ENCODE measurements at places on chromosomes 12 and 14. TPM values are rescaled to one million over a fixed set of nuclear protein-coding genes. Genes with fewer than 3 reads are reported as not detected.

DNA sequence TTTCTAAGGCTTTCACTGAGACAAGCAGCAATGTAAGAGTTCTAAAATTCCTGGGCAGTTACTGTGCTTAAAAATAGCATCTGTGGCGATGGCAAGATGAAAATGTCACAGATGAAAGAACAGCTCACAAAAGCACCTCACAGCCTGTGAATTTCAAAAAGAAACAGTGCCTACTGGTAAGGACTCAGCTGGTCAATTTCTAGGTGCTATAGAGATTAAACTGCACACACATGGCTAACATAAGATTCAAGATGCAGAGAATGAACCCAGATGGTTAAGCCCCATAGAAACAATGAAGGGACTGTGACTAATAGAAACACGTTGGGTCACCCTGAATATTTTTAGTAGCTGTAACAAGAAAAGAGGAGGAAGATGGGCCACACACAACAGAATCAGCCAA, 12.0 kb upstream of the IL26 start:
- no peak for DNase-seq

- DNase-seq = no peak
Observed at GRCh38 chr12:114397978-114398881, 7.7 kb downstream of the TBX5 start.

DNA sequence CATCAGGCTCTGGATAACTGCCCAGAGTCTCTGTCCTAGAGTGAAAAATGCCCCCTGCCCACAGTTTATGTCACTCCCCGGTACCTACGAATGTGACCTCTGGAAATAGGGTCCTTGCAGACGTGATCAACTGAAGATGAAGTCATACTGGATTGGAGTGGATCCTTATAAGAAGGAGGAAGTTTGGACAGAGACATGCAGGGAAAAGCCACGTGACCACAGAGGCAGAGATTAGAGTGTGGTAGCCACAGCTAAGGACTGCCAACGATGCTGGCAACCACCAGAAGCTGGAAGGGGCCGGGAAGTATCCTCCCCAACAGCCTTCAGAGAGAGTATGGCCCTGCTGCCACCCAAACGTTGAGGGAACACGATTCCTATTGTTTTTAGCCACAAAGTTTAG, 101.2 kb upstream of the NCOR2 start:
- DNase-seq = no peak

DNA sequence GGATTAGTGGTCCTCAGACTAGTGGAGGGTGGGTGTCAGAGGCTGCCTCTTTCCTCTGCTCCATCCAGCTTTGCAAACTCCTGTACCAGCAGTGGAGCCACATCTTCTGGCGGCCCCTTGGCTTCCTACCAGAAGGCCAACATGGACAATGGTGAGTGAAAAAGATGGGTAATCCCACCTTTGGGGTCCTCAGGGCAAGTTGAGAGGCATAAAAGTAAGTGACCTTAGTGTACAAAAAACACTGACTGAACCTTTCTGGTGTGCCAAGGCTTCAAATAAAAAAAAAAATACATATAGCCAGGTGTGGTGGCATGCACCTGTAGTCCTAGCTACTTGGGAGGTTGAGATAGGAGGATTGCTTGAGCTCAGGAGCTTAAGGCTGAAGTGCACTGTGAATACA, 9.2 kb upstream of the PIP4K2C start:
- no peak for DNase-seq

DNA sequence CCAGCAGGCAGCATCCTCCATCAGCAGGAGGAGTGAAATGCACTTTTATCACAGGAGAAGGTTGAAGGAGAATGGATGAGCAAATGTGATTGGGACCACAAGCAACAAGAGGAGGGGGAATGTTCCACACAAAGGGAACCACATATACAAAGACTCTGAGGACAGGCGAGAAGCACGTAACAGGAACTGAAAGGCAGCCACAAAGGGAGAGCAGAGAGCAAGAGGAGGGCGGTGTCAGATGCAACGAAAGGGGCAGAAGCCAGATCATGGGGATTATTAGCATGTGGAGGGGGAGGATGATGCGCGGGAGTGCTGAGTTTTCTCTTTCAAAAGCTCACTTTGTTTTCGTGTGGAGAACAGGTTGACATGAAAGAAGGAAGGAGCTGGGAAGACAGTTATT, 241.1 kb downstream of the SPTSSA start:
- DNase-seq = no peak

- no peak for DNase-seq
Observed at GRCh38 chr12:26278266-26278665, 82.9 kb downstream of the SSPN start.

Gene BATF
- total RNA-seq = not detected

- DNase-seq = no peak
Observed at GRCh38 chr14:93073910-93074769, 41.6 kb downstream of the ITPK1 start.

DNA sequence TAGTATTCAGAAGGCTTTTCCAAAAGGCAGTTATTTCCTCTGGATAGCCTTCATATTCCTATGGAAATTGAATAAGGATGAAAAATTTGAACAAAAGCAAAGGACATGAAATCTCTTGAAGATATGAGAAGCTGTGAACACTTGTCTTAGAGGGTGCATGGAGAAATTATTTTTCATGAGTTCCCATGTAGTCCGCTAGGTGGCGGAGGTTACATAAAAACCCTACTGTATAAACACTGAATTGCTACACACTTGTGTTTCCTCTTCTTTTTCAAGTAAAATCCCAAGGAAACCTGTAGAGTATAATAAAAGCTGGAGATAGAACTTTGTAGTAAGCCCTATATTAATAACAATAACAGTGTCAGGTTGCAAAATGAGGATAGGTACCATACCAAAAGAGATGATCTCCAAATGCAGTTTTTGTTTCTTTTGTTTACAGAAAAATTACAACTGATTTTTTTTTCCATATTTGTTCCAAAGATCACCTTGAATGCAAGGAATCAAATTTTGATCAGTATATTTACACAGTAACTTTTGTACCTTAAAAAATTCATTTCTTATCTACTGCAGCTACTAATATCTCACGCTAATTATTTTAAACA, 37.8 kb upstream of the OR4E1 start:
- DNase-seq = peak; percentile 37

Gene RIPK3
- 2.6 TPM for total RNA-seq

GRCh38 chr14:74685921-74686678, 26.8 kb downstream of the AREL1 start:
- DNase-seq = no peak

DNA sequence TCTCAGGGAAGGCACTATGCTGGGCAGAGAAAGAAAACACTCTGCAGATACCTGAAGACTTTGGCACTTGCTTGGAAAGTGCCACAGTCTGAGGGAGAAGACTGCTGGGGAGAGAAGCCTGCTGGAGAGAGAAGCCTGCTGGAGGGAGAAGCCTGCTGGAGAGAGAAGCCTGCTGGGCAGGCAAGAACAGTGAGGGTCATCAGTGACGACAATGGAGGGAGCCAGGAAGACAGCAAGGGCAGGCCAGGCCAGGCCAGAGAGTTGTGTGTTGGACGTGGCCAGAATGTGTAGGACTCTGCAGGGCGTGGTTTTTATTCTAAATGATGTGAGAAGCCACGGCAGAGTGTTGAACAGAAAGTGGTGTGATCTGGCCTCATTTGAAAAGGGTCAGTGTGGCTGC, 185.3 kb upstream of the ABCD2 start:
- no peak for DNase-seq

- DNase-seq = no peak
Observed at GRCh38 chr14:64591809-64592208, 42.0 kb downstream of the PPP1R36 start.

DNA sequence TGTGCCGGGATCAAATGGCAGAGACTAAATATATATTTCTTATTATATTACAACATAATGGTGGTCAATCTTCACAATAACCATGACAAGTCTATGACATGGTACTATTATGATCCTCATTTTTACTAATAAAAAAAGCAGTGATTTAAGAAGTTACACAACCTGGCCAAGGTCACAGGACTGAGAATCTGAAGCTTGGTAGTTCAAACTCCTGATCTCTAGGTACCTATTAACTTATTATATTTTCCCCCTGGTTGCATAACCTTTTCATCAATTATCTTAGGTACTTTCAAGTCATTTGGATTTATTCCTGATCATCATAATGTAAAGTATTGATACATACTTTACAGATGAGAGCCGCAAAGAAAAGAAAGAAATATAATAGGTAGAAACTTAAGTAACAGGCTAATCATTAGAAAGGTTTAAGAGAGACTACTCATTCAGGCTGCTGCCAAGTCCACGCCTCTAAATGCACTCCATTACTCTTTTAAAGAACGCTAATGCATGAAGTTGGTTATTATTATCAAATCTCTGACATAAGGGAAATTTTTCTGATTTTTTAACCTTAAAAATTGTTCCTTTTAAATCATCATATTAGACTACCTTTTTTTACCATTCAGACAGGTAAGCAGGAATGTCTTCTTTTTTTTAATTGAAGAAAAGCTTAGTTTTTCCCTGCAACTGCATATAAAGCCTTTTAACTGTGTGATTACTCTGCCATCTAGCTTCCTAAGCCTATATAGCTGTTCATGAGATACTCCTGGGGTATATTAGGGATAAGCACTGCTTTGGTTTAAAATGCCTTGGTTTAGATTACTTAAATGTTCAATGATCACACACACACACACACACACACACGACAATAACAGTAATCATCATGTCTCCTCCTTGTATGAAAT, 35.6 kb downstream of the RPS29 start:
- no peak for DNase-seq

Gene KERA
- not detected for total RNA-seq

GRCh38 chr12:52401926-52402325, 4.2 kb downstream of the KRT82 start:
- no peak for DNase-seq

DNA sequence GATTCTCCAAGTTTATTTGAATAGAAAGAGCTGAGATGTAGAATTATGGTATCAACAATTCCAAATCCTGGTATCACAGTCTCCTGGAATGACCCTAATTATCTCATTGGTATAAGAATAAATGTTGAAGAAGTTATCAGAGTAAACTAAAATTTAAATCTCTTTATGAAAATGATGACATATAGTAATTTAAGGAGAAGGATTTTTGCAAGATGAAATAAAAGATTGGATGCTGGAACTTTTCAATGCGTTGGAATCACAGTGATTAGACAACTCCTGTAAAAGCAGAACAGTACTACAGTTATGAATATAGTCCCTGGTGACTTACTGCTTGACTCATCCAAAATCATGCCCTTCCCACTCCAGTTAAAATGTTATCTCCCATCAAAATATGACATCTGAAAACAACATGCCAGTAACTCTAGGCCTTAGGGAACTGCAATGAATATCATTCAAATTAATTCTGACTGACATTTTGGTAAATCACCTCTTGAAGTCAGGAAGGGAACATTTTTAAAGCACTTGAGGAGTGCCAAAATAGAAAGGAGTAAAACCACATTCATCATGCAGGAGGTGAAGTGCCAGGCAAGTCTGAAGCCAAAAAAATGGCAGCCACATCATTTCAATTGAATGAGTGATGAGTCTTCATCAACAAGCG, 197.8 kb upstream of the PRKD1 start:
- DNase-seq = no peak

Gene NUAK1
- total RNA-seq = 68.8 TPM

GRCh38 chr12:116338064-116338846, 60.8 kb upstream of the MED13L start:
- no peak for DNase-seq

DNA sequence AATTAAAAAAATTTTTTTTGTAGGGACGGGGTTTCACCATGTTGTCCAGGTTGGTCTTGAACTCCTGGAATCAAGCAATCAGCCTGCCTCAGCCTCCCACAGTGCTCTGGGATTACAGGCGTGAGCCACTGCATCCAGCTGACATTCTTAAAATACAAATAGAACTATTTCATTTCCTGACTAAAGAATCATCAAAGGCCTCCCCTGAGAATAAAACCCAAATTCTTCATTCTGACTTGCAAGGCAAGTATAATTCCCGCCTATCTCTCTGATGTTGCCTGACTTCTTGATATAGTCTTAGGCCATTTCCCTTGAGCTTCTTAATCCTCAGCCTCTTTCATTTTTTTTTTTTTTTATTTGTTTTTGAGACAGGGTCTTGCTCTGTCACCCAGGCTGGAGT, 4.4 kb upstream of the BICD1 start:
- DNase-seq = no peak

GRCh38 chr12:12979126-12979525, 20.9 kb downstream of the HEBP1 start:
- DNase-seq = no peak

DNA sequence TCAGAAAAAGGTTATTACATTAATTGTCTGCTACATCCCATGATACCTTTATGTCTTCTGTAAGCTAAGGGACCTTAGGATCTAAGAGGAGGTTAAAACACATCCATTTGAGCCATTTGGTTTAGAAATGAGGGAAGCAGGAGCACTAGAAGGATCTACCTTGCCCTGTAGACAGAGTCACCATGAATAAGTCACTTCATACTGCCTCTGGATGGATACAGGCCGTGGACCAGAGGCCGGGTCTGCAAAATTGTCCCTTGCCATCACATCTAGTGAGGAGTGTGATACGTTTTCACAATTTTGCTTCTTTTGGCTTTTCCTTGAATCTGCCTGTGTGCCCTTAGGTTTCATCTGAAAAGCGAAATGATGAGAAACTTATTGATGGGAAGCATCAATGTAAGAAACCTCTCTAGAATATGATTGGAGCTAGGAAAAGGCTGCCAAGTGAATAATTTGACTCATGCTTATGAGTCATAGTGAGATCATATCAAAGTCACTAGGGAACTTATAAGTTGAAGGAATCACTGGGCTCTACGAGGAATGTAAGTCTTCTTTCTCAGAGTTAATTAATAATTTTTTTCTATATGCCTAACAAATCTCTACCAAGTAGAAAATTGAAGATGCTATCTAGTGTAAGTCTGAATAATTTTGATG, 10.8 kb downstream of the GLRX5 start:
- no peak for DNase-seq

Gene DCAF11
- 36.4 TPM for total RNA-seq

DNA sequence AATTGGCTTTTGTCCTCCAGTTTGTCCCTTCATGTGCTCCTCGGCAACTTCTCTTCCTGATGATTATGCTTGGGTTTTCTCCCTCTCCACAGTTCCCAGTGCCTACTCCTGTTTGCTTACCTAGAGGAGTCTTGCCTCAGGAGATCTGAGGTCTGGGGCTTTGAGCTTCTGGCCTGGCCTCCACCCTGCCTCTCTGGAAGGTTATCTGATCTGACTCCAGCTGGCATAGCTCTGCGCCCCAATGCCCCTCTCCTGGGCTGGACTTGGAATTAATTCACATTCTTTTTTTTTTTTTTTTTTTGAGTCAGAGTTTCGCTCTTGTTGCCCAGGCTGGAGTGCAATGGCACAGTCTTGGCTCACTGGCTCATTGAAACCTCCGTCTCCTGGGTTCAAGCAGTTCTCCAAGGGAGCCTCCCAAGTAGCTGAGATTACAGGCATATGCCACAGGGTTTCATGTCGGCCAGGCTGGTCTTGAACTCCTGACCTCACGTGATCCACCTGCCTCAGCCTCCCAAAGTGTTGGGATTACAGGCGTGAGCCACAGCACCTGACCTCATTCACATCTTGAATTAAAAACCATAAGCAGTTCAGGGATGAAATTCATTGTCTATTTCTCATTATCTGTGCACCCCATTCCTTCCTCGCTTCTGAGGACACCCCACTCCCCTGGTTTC, 33.5 kb downstream of the CFL2 start:
- no peak for DNase-seq

Gene CNTN1
- under 0.01 TPM for total RNA-seq
